HepG2 (cell line): ENCODE measurements at places on chromosomes 6 and 20. TPM values are rescaled to one million over a fixed set of nuclear protein-coding genes. Genes with fewer than 3 reads are reported as not detected.

The CTCFL gene
- not detected in 2 replicates for total RNA-seq

The SLC26A8 gene
- total RNA-seq, result not detected in 2 replicates

The MEP1A gene
- 0.10 and 0.24 TPM in 2 replicates for total RNA-seq

The OR2B6 gene
- not detected in 2 replicates for total RNA-seq

The ELOVL5 gene
- total RNA-seq, result 43.9 and 72.4 TPM in 2 replicates

The TPBG gene
- total RNA-seq, result 0.39 and 0.75 TPM in 2 replicates

The CST4 gene
- total RNA-seq, result not detected in 2 replicates

The EMILIN3 gene
- 0.14 and 0.29 TPM in 2 replicates for total RNA-seq

The TREM1 gene
- not detected in 2 replicates for total RNA-seq

The WASF1 gene
- total RNA-seq, result 8.5 and 10.3 TPM in 2 replicates
